ENCODE measurements at places on chromosomes 3 and 15.

GRCh38 chr15:83163032-83163431 is 44.6 kb downstream of the HDGFL3 start:
- no peak for DNase-seq

- no peak for DNase-seq
Observed at GRCh38 chr3:162348912-162349311, 852.3 kb downstream of the OTOL1 start.

GRCh38 chr15:32941823-32942222 is 224.0 kb downstream of the GREM1 start:
- no peak for DNase-seq

- no peak for DNase-seq
Observed at GRCh38 chr3:177523872-177524438, 326.7 kb upstream of the TBL1XR1 start.

DNA sequence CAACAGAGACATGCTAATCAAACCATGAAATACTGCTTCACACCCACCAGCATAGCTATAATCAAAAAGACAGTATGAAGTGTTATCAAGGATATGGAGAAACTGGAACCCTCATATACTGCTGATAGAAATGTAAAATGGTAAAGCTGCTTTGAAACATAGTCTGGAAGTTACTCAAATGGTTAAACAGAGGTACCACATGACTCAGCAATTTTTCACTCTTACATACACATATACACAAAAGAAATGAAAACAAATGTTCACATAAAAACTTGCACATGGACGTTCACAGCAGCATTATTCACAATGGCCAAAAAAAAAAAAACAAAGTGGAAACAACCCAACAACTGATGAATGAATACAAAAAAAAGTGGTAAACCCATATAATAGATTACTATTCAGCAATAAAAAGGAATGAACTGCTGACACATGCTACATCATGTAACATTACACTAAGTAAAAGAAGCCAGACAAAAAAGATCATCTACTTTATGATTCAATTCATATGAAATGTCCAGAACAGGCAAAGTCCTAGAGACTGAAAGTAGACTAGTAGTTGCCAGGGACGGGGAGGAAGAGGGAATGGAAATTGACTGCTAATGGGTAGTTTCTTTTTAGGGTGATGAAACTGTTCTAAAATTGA is 23.2 kb downstream of the ZNF148 start:
- DNase-seq = no peak

- DNase-seq = no peak
Observed at GRCh38 chr15:48798319-48798718, 12.6 kb downstream of the CEP152 start.

- DNase-seq = no peak
Observed at GRCh38 chr3:36542186-36542585, 161.9 kb downstream of the STAC start.

DNA sequence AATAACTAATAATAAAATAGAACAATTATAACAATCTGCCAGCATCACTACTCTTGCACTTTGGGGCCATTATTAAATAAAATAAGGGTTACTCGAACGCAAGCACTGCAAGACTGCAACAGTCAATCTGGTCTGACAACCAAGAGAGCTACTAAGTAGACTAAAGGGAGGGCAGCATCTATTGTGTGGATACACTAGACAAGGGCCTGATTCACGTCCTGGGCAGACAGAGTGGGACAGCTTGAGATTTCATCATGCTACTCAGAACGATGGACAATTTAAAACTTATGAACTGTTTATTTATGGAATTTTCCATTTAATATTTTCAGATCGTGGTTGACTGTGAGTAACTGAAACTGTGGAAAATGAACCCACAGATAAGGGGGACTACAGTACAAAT is 39.5 kb downstream of the TNIK start:
- DNase-seq = no peak

DNA sequence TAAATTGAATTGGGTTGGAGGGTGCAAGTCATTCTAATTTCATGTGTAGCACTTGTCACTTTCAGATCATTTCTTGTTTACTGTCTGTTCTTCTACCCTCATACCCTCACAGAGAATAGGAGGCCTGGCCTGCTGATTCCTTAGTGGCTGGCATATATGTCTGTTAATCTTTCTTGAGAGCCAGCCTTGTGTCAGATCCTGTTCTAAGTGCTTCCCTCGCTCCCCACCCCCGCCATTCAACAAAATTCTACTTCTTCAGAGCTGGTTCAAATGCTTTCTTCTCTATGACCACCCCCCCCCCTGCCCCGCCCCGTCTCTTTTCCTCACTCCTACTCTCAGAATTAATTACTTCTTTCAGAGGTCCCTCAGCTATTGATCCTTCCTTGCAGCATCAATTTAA is 1.5 kb upstream of the U2SURP start:
- no peak for DNase-seq

DNA sequence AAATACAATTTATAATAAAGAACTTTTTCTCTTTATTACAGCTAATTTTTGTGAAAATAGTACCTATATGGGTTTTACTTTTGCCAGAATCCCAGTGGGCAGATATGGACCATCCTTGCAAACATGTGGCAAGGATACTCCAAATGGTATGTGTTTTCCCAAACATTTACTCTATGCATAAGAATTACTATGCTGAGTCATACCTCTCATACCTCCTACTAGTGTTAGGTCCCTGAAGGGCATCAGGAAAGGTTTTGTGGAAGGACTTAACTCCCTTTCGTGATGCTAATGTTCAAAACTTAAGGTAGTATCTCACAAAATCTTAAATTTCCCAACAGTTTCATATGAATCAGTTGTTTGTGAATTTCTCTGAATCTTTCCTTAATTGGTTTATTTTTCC is 21.3 kb downstream of the ADGRG7 start:
- DNase-seq = no peak

GRCh38 chr15:35399901-35400300 is 146.1 kb downstream of the DPH6 start:
- DNase-seq = no peak

DNA sequence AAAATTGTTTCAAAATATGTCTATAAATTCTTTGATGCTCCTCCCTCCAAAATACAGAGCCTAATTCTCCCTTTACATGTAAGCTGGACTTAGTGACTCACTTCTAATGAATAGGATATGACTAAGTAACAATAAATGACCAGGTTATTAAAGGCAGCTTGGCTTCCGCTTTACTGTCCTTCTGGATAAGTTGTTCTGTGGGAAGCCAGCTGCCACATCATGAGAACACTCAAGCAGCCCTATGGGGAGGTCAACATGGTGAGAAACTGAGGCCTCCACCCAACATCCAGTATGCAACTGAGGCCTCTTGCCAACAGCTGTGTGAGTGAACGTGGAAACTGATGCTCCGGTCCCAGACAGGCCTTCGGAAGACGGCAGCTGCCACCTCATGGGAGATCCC is 247.3 kb upstream of the CHRM5 start:
- DNase-seq = no peak

DNA sequence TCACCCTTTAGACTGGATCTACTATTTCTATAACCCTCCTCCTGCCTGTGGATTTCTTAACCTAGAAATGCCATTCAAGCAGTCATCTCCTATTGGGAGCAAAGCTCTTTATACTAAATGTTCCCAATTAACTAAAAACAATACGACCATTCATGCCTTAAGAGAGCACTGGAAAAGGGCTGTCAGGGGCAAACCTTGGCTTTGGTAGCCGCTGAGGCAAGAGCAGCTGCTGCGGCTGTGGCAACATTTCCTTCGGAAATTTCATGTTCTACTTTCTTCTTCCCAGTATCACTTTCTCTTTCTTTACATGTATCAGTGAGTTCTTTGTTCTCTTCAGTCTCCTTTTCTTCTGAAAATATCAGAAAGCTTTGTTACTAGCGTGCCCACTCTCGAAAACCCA is 56.3 kb upstream of the CSPG5 start:
- no peak for DNase-seq

DNA sequence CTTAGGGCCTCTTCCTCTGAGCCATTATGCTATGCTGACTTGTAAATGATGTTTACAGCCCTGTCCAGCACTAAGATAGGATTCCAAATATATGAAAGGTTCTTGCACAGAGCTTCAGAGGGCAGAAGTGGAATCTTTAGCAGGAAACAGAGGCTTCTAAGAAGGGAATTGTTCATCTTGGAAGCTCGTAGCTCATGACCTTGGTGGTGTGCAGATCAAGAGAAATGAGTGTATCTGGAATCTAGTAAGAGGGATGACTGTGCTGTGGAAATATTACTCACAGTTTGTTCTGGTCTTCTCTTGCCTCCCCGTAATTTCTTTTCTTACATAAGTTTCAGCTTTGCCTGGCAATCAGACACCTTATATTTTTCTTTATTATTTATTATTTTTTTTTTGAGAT is 175.8 kb downstream of the SPATA16 start:
- DNase-seq = no peak

DNA sequence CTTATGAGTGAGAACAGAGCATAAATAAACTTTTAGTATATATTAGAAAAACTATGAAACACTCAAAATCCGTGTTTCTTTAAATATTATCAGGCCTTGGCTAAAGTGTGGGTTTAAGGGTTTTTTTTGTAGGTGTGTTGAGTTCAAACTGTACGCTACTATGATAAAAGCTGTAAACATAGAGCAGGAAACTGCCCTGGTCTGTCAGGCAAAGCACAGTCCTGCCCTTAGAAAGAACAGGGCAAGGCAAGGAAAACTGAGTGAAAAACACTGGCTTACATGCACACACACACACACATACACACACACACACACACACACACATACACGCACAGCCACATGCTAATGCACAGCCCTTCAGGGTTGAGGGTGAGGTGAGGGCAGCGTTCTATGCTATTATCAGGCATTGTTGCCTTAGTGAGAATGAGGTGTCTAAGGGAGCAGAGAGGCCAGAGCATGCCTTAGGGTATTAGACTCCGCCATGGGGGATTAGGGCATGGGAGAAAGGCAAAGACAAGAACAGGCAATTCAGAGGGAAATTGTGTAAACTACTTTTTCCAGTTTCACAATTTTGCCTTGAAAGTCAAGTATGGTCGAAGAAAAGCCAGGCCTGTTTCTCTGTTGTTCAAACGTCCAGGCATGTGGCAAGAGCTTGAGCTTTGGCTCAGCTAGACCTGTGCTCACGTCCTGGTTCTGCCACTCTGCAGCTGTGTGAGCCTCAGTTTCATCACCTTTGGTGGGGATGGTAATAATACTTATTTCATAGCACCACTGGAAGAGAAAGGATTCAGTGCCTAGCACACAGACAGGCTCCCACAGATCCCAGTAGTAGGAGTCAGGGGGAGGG is 36.3 kb upstream of the TPM1 start:
- no peak for DNase-seq

GRCh38 chr3:45479621-45480035 is 91.3 kb downstream of the LARS2 start:
- no peak for DNase-seq

DNA sequence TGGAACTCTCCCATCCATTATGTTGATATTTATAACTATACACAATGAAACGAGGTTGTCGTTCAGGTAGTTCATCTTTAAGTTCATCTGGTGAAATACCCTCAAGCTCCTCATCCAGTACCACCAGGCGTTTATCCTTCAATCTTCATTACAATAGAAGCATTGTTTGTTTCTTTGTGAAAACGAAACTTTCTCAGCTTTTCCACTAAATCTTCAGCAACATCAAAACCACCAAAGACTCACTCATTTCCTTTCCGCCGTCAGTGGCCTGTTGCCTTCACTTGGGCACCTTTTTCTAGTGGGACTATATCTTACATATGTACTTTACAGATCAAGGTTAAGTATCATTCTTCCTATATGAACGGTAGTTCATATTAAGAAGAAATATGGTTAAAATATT is 44.1 kb upstream of the TFG start:
- no peak for DNase-seq

Measured in stimulated activated CD8-positive, alpha-beta memory T cell treated with anti-CD3 and anti-CD28 coated beads, Interleukin-2, amount 100 ng/mL, for 48 hours (primary cell).